Right atrium auricular region (tissue), 2 donors: ENCODE measurements at places on chromosomes 1 and 21. TPM values are rescaled to one million over a fixed set of nuclear protein-coding genes. Genes with fewer than 3 reads are reported as not detected.

GRCh38 chr1:78370779-78371482 is 119.8 kb upstream of the PTGFR start:
- no peak for DNase-seq
- no peaks in the 10 kb centered on the region for H3K27me3 ChIP-seq
- H3K4me1 ChIP-seq: no peaks in the 10 kb centered on the region
- no peak overlapping the region for H3K4me3 ChIP-seq
- no peak overlapping the region for H3K27ac ChIP-seq
- no peaks in the 10 kb centered on the region for H3K36me3 ChIP-seq

DNA sequence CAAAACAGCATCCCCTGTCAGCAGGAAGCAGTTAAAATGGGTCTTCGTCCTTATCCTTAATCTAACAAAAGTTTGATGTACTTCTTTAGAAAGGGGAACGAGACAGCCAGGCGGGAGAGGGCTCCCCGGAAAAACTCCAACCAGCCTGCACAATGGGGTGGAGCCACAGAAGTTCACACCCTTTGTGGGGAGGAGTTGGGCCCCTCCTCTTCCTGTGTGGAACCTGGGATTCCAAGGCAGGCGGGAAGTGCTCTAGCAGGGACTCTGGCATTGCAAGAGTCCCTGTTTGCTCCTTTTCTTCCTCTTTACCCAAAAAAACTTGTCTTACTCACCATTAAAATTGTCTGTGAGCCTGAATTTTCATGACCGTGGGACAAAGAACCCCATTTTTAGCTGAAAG is 47.7 kb downstream of the FCRL5 start:
- no peak overlapping the region for H3K27ac ChIP-seq
- no peaks in the 10 kb centered on the region for H3K36me3 ChIP-seq
- H3K27me3 ChIP-seq: no peaks in the 10 kb centered on the region
- no peak overlapping the region for H3K4me3 ChIP-seq
- no peaks in the 10 kb centered on the region for H3K4me1 ChIP-seq

- H3K27me3 ChIP-seq: no peaks in the 10 kb centered on the region
- H3K36me3 ChIP-seq: no peaks in the 10 kb centered on the region
These were observed 136.6 kb downstream of the LYPLAL1 start for GRCh38 chr1:219310181-219310728.

- peaks cover 47% of the 10 kb centered on the region for H3K4me1 ChIP-seq
- peak; percentile 92 for DNase-seq
- H3K4me3 ChIP-seq: no peak overlapping the region
- peak overlapping the region; percentile 80 for H3K27ac ChIP-seq
- no peaks in the 10 kb centered on the region for H3K27me3 ChIP-seq
- no peaks in the 10 kb centered on the region for H3K36me3 ChIP-seq
These were observed 20.0 kb upstream of the EPHA2 start for GRCh38 chr1:16175610-16176553.

GRCh38 chr1:196717868-196718267 is 56.8 kb upstream of the CFHR3 start:
- no peak overlapping the region for H3K27ac ChIP-seq
- no peaks in the 10 kb centered on the region for H3K36me3 ChIP-seq
- H3K4me3 ChIP-seq: no peak overlapping the region
- H3K4me1 ChIP-seq: no peaks in the 10 kb centered on the region
- DNase-seq: no peak

DNA sequence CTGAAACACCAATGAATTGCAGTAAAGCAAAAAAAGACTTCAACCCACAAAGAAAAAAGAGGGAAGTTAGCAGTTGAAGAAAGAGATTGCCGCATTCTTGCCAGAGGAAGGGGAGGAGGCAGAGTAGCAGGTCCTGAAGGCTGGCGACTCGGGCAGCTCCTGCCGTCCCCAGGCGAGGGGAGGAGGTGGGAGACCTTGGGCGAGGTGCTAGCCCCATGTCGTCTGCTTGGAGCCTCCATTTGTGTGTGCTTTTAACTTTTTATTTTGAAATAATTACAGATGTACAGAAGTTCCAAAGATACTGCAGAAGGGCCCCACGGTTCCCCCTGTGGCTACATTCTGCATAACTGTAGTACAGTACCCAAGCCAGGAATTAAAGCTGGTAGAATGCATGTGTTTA is 6.7 kb downstream of the TRPM2 start:
- H3K27me3 ChIP-seq: no peaks in the 10 kb centered on the region
- no peaks in the 10 kb centered on the region for H3K36me3 ChIP-seq
- H3K4me3 ChIP-seq: no peak overlapping the region
- no peak for DNase-seq
- H3K27ac ChIP-seq: no peak overlapping the region

DNA sequence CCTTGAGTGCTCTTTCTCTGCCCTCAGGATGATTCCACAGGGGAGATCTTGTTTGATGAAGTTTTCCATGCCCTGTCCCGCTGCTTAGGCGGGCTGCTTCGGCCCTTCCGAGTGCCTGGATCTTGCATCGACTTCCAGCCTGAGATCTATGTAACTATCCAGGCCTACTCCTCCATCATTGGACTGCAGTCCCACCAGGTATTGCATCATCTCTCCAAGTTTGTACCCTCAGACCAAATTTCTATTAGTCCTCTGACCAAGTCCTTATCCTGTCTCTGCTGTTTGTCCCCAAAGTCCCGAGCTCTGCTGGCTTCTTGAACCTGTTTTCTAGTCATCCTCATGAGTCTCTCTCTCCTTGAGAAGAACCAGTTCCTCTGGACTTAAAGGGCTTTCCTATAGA is 14.7 kb downstream of the SZT2 start:
- DNase-seq: no peak
- H3K27ac ChIP-seq: no peak overlapping the region
- peaks cover 51% of the 10 kb centered on the region for H3K36me3 ChIP-seq
- no peaks in the 10 kb centered on the region for H3K27me3 ChIP-seq
- H3K4me3 ChIP-seq: no peak overlapping the region

DNA sequence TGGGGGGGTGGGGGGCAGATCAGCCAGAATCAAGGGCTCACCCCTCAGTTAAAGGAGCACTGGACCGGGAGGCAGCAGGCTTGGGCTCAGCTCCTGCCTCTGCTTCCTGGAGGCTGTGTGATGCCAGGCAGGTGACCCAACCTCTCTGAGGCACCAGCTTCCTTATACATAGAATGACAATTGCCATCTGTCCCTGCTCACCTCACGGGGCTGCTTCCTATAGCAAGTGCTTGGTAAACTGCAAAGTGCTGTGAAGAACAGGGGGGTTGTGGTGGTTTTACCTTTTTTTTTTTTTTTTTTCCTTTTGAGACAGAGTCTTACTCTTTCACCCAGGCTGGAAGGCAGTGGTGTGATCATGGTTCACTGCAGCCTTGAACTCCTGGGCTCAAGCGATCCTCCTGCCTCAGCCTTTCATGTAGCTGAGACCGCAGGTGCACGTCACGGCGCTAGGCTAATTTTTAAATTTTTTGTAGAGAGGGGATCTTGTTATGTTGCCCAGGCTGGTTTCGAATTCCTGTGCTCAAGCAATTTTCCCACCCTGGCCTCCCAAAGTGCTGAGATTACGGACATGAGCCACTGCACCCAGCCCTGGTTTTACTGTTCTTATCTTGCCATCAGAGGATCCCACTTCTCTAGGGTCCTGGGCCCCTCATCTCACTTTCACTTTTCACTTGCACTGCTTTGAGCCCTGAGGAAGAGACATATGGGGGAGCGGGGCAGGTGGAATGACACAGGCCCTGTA is 11.6 kb downstream of the KCNQ4 start:
- no peaks in the 10 kb centered on the region for H3K4me1 ChIP-seq
- no peaks in the 10 kb centered on the region for H3K27me3 ChIP-seq
- H3K27ac ChIP-seq: no peak overlapping the region
- no peak for DNase-seq
- H3K4me3 ChIP-seq: no peak overlapping the region

GRCh38 chr1:10865518-10866320 is 69.3 kb upstream of the CASZ1 start:
- H3K4me3 ChIP-seq: no peak overlapping the region
- H3K27ac ChIP-seq: no peak overlapping the region
- no peaks in the 10 kb centered on the region for H3K27me3 ChIP-seq
- no peak for DNase-seq

GRCh38 chr1:48726139-48726538 is 50.6 kb downstream of the BEND5 start:
- no peak overlapping the region for H3K27ac ChIP-seq
- H3K4me3 ChIP-seq: no peak overlapping the region
- H3K27me3 ChIP-seq: no peaks in the 10 kb centered on the region

GRCh38 chr1:108079440-108080025 is 114.6 kb upstream of the VAV3 start:
- no peaks in the 10 kb centered on the region for H3K36me3 ChIP-seq
- no peaks in the 10 kb centered on the region for H3K4me1 ChIP-seq
- H3K27me3 ChIP-seq: no peaks in the 10 kb centered on the region
- H3K27ac ChIP-seq: no peak overlapping the region

- H3K27me3 ChIP-seq: no peaks in the 10 kb centered on the region
- H3K4me1 ChIP-seq: no peaks in the 10 kb centered on the region
- no peak overlapping the region for H3K4me3 ChIP-seq
These were observed 162.6 kb downstream of the ATG4C start for GRCh38 chr1:62946511-62946910.

DNA sequence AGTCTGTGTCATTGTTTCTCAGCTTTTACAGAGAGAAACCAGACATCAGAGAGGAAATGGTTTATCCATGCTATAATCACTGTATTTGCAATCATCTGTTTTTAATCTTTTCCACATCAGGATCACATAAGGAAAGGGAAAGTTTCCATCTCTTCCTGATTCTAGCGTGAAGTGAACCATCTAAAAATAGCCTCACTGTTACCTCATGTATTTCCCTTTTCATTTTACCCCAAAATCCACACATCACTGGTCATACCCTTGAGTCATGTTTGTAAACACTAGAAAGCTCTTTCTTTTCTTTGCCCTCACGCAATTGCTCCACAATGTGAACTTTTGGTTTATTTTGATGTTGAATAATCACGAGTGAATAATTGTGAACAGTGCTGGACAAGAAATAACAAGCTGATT is 146.0 kb downstream of the PLA2G4A start:
- no peaks in the 10 kb centered on the region for H3K4me1 ChIP-seq
- H3K27me3 ChIP-seq: no peaks in the 10 kb centered on the region
- DNase-seq: no peak
- no peak overlapping the region for H3K4me3 ChIP-seq
- H3K27ac ChIP-seq: no peak overlapping the region

DNA sequence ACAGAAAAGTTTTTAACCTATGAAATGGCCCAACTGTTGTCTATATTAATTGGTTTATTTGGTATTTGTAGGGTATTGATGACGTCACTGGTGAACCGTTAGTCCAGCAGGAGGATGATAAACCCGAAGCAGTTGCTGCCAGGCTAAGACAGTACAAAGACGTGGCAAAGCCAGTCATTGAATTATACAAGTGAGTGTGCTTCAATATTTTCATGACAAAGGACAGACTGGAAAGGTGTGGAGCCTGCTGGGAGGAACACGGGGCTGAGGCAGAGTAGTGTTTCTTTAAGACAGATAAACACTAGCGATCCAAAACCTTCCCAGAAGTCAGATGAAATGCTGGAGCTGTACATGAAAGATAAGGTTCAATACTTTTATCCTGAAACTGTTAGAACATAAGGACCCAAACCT is 76.7 kb downstream of the AK4 start:
- no peaks in the 10 kb centered on the region for H3K27me3 ChIP-seq
- H3K4me3 ChIP-seq: no peak overlapping the region
- H3K36me3 ChIP-seq: peaks cover 10% of the 10 kb centered on the region
- no peaks in the 10 kb centered on the region for H3K4me1 ChIP-seq

GRCh38 chr1:201471772-201472171 is 2.8 kb upstream of the PHLDA3 start:
- no peak for DNase-seq
- H3K36me3 ChIP-seq: no peaks in the 10 kb centered on the region
- peaks cover 26% of the 10 kb centered on the region for H3K4me1 ChIP-seq
- H3K27me3 ChIP-seq: no peaks in the 10 kb centered on the region
- no peak overlapping the region for H3K27ac ChIP-seq
- no peak overlapping the region for H3K4me3 ChIP-seq

GRCh38 chr1:91151702-91152101 is 129.9 kb upstream of the ZNF644 start:
- no peaks in the 10 kb centered on the region for H3K4me1 ChIP-seq
- DNase-seq: no peak
- no peaks in the 10 kb centered on the region for H3K27me3 ChIP-seq
- H3K36me3 ChIP-seq: no peaks in the 10 kb centered on the region

GRCh38 chr1:183720028-183720427 is 66.9 kb upstream of the APOBEC4 start:
- H3K27me3 ChIP-seq: no peaks in the 10 kb centered on the region
- H3K4me3 ChIP-seq: no peak overlapping the region
- DNase-seq: no peak
- H3K4me1 ChIP-seq: no peaks in the 10 kb centered on the region

- peak overlapping the region; percentile 91 for H3K4me3 ChIP-seq
- H3K27ac ChIP-seq: peak overlapping the region; percentile 83
- no peaks in the 10 kb centered on the region for H3K36me3 ChIP-seq
- H3K4me1 ChIP-seq: no peaks in the 10 kb centered on the region
- H3K27me3 ChIP-seq: no peaks in the 10 kb centered on the region
- no peak for DNase-seq
These were observed 1.5 kb downstream of the ITSN1 start for GRCh38 chr21:33643658-33644311.

- peaks cover 45% of the 10 kb centered on the region for H3K4me1 ChIP-seq
- no peak for DNase-seq
- H3K36me3 ChIP-seq: peaks cover 12% of the 10 kb centered on the region
- no peaks in the 10 kb centered on the region for H3K27me3 ChIP-seq
These were observed 556 bp downstream of the WDR77 start for GRCh38 chr1:111448482-111448917.

DNA sequence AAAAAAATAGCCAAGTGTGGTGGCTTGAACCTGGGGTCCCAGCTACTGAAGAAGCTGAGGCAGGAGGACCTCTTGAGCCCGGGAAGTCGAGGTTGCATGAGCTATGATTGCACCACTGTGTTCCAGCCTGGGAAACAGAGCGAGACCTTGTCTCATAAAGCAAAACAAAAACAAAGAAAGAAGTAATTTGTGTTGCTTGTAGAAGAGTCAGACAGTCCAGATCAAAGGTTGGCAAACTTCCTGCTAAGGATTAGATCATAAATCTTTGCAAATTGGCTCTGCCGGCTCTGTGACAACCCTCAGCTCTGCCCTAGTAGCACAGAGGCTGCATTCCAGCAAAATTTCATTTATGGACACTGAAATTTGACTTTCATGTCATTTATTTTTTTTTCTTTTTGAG is 19.0 kb upstream of the MFN2 start:
- no peaks in the 10 kb centered on the region for H3K4me1 ChIP-seq
- no peaks in the 10 kb centered on the region for H3K27me3 ChIP-seq
- peaks cover 86% of the 10 kb centered on the region for H3K36me3 ChIP-seq
- no peak overlapping the region for H3K27ac ChIP-seq

- H3K4me1 ChIP-seq: no peaks in the 10 kb centered on the region
- no peaks in the 10 kb centered on the region for H3K27me3 ChIP-seq
- H3K4me3 ChIP-seq: no peak overlapping the region
- H3K27ac ChIP-seq: no peak overlapping the region
These were observed 94.7 kb upstream of the TARDBP start for GRCh38 chr1:10917513-10918454.

GRCh38 chr21:44734841-44735240 is 23.5 kb upstream of the TSPEAR start:
- no peaks in the 10 kb centered on the region for H3K27me3 ChIP-seq
- H3K4me3 ChIP-seq: no peak overlapping the region
- H3K4me1 ChIP-seq: no peaks in the 10 kb centered on the region
- no peaks in the 10 kb centered on the region for H3K36me3 ChIP-seq

ATF6 gene
- total RNA-seq: 19.9 TPM

TCHH gene
- 0.04 TPM for total RNA-seq

KRTAP19-4 gene
- not detected for total RNA-seq

NBPF4 gene
- total RNA-seq: not detected

LHX8 gene
- total RNA-seq: not detected

HLX gene
- total RNA-seq: 5.5 TPM

IQCC gene
- 0.48 TPM for total RNA-seq

MTOR gene
- 28.1 TPM for total RNA-seq
